Psoas muscle (tissue), 8 donors: ENCODE measurements at places on chromosomes 2 and 18.

GRCh38 chr2:242063436-242063835 lies 193.9 kb downstream of the RTP5 start:
- no peak for DNase-seq

DNA sequence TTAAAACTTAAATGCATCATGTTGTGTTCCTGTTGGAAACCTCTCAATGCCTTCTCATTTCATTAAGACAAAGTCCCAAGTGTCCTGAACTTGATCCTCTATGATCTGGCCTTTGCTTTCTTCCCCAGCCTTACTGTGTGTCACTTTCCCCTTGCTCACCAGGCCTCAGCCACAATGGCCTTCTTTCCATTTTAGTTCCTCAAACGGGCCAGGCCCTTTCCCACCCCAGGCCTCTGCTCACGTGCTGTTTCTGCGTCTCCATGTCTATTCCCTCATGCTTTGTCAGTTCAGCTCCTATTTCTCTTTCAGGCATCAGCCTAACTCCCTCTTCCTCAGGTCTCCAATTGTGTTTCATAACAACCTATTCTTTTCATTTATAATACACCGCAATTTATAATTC lies 19.5 kb downstream of the CXCR4 start:
- no peak for DNase-seq

- DNase-seq = no peak
Observed at GRCh38 chr18:6056171-6056910, 161.0 kb upstream of the TMEM200C start.

GRCh38 chr2:107730898-107731297 lies 95.8 kb upstream of the RGPD4 start:
- no peak for DNase-seq

DNA sequence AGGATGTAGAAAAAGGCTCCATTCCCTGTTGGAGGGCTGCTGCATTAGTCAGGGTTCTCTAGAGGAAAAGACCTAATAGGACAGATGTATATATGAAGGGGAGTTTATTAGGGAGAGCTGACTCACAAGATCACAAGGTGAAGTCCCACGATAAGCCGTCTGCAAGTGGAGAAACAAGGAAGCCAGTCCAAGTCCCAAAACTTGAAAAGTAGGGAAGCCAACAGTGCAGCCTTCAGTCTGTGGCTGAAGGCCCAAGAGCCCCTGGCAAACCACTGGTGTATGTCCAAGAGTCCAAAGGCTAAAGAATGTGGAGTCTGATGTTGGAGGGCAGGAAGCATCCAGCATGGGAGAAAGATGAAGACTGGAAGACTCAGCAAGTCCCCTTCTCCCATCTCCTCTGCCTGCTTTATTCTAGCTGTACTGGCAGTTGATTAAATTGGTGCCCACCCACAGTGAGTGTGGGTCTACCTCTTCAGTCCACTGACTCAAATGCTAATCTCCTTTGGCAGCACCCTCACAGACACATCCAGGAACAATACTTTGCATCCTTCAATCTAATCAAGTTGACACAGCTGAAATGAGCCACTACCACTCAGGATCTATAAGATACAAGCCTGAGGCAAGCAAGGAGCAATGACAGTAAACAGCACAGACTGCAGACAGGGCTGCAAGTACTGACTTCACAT lies 30.0 kb upstream of the ATG16L1 start:
- DNase-seq = no peak

GRCh38 chr2:86592547-86593230 lies 29.4 kb upstream of the CHMP3 start:
- no peak for DNase-seq

DNA sequence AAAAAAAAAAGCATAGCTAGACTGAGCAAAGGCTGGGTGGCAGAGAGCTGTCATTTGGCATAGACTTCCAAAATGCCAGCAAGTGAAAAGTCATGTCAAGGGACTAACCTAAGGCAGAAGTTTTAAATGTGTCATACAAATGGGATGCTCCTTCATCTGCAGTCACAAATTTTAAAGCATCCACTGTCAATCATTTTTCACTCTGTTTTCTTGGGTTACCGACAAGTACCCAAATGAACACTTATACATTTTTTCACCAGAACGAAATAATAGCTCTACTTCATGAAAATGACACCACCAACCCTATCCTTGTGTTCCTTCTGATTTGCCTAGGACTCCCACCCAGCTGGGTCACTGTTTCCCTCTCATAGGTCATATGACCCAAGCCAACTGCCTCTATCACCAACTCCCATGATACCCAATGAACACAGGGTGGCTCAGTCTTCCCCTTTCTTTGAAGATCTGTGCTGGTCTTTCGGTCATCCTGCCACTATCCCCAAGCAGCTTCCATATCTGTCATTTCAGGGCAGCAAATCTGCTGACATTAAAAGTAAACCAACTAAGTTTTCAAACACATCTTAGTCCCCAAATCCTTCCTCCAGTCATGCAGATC lies 21.5 kb downstream of the KLF7 start:
- no peak for DNase-seq

- DNase-seq = peak; percentile 77
Observed at GRCh38 chr2:206442833-206443734, at the start of gene ADAM23. Gene ADAM23, plus strand, starts transcription at chr2:206443532. Its CDS starts 335 bp downstream, at chr2:206443867.

DNA sequence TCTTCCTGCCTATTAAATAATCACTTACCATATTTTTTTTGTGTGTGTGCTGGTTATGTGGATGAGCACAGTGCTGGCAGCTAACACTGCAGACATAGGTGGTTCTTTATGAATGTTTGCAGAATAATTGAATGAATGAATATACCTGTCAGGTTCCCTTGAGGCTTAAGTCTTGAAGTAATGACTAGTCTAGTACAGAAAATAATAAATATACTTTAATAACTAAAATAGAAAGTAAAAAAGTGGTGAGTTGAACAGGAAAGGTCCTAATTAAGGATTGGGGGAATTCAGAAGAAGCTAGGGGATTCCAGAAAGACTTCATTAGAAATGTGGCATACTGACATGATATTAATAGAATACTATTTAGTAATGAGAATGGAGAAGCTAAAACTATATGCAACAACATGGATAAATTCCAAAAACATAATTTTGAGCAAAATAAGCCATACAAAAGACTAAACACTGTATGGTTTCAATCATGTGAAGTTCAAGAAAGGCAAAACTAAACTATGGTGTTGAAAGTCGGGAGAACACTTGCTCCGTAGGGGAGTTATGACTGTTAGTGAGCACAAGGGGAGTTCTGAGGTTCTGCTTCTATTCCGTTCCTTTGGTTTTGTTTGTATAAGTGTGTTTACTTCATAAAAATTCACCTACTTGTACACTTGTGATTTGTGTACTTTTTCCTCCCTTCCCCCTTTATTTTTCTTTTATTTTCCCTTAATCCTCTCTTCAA lies 464.6 kb downstream of the MTX2 start:
- DNase-seq = no peak

DNA sequence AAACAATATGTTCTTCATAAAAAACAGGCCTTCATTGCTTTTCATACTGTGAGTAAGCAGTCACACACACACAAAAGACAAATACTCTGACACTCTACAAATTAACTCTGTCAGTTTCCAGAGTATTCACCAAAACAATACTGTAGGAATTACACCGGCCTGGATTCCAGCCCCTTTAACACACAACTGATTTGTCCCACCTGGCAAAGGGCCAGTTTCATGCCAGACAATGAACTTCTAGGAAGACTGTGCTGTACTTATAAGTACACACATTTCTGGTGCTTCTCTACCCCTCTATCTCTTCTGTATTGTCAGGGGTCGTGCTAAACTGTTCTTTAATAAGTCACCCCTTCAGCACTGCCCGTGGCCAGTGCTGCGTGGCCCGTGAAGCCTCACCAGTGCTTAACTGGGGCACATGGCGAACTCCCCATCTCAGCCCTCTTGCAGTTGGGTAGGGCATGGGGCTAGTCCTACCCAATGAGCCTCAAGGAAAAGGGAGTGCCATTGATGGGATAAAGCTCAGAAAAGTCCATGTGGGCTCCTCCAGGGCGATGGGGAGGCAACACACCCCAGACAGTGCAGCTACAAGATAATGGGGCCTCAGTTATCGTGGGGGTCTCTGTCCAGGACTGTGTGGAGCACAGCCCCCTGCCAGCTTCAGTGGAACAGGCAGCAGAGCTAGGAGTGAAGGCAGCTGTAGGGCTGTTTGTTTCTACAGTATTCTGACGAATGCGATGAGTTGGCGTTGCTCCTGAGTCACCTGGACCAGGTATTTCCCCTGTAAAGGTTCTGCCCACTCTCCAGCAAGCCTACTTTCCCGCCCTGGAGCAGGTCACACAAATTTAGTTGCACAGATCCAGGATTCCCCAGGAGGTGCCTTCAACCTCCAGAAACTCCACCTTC lies 99.0 kb downstream of the SP3 start:
- DNase-seq = no peak

GRCh38 chr2:109507217-109507616 lies 106.5 kb downstream of the SEPTIN10 start:
- no peak for DNase-seq

DNA sequence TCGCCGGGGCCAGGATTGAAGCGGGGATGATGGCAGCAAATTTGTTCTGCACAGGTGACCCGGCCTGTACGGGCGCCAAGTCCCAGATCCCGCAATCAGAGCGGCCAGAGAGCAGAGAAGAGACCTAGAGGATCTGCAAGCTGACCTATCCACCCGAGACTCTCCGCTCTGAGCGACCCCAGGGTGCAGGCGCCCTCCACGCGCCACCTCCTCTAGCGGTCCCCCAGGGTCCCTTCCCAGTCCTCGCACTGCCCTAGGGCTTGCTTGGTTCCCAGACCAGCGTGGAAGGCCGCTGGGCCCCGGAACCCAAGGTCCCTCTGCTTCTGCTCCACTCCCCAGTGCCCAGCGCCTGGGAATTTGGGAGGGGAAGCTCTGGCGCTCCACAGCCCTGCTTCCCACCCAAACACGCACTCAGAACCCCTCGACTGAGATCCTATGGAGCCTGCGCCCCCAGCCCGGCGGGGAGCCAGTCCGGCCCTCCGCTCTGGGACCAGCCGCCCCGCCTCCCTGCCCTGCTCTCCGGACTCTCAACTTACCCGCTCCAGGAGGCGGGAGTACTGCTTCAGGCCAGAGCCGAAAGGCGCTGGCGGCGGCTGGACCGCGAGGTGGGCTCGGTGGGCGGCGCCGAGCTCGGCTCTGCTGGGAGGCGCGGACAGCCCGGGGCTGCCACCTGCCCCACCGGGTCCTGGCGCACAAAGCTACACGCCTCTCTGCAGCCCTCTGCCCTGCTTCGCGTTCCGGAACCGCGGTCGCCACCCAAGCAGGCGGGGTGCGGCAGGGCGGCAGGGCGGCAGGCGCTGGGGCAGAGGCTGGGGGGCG lies 3.0 kb upstream of the SIX3 start:
- no peak for DNase-seq

- no peak for DNase-seq
Observed at GRCh38 chr18:61001138-61001537, 332.1 kb upstream of the CDH20 start.

GRCh38 chr2:46340740-46341420 lies 43.7 kb downstream of the EPAS1 start:
- no peak for DNase-seq

DNA sequence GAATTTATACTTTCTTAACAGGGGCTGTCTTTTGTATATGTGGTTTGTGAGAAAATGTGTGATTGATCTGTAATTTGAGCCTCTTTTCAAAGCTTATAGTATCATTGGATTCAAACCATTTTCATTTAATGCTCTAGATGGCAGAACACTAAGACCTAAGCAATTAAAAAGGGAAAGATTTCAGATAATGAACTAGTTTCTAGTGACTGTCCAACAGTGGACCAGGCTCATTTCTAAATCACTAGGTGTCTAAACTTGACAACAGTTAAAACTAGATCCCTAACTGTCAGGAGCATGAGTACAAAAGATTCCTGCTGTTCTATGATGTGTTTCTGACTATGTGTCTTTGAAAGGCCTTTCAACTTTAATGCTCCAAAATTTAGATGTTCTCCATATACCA lies 54.6 kb downstream of the ANKRD44 start:
- DNase-seq = no peak

- no peak for DNase-seq
Observed at GRCh38 chr2:205696331-205696926, 14.1 kb downstream of the NRP2 start.

- DNase-seq = peak; percentile 81
Observed at GRCh38 chr2:216371721-216372702, at the start of gene MARCHF4. Gene MARCHF4, minus strand, starts transcription at chr2:216372483. Its CDS starts 2,223 bp downstream, at chr2:216370260.

DNA sequence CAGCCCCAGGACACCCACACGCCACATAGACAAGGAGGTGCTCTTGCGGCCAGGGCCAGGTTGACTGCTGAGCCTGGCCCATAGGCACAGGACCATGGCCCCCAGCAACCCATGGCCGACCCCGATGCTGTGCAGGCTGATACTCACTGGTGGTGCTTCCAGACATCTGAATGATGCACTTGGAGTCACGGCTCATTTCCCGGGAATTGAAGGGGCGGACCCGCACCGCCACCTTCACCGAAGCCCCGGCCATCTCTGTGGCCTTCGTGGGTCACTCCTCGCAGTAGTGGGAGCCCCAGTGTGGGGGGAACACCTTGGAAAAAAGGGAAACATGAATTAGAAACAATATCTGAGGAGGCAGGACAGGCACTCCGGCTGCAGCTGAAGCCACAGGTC lies 22.5 kb downstream of the KIF1A start:
- peak; percentile 7 for DNase-seq

GRCh38 chr2:201126308-201127151 lies 10.6 kb downstream of the CFLAR start:
- no peak for DNase-seq

DNA sequence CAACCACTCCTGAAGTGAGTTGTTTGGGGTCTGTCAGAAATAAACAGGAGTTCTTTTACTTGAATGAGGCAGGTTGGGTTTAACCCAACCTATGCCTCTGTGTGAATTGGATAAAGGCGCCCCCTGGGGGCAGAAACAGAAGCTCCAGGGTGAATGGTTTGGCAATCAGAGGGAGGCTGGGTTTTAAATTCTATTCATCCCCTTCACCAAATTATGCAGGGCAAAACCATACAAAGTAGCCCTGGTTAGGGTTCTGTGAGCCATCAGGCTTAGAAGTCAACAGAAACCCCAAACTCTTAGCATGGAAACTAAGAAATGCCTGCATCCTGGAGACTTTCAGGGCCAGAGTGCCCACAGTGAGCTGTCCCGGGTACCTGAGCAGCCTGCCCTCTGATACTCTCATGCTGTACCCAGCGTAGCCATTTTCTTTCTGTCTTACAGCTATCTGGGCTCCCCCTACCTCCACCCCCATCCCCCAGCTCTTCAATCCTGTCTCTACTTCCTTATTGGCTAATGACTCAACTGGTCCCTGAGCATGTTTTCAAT lies 241.5 kb downstream of the ICOS start:
- DNase-seq = peak; percentile 41

- DNase-seq = no peak
Observed at GRCh38 chr2:235607546-235608199, 113.8 kb downstream of the AGAP1 start.

DNA sequence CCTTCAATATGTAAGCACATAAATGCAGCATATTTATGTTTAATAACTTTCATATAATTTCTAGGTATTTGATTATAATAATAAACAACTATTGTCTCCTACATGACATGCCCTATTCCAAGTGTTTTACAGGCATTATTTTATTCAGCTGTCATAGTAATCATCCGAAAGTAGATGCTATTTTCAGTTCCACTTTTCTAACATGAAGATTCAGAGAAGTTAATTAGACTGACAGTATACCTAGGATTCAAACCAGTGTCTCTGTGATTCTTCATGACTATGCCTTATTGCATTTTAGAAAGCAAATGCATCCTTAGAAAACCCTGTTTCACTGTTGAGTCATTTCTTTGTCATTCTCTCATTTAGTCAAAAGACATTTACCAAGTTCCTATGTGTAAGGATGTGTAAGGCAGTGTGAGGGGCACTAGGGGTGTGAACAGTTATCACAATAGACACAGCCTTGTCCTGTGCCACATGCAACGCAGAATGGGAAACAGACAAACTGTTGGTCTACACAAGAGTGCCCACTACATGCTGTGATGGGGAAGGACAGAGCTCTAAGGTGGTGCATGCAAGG lies 79.8 kb downstream of the DTNA start:
- no peak for DNase-seq
